ENCODE measurements at places on chromosomes 11 and 22.

GRCh38 chr11:36376888-36377758 lies 81.0 kb downstream of the PRR5L start:
- peak; percentile 76 for DNase-seq

GRCh38 chr11:12430351-12430750 lies 53.0 kb downstream of the PARVA start:
- DNase-seq, result no peak

- no peak for DNase-seq
These were observed 46.7 kb upstream of the SCUBE2 start for GRCh38 chr11:9138133-9138453.

DNA sequence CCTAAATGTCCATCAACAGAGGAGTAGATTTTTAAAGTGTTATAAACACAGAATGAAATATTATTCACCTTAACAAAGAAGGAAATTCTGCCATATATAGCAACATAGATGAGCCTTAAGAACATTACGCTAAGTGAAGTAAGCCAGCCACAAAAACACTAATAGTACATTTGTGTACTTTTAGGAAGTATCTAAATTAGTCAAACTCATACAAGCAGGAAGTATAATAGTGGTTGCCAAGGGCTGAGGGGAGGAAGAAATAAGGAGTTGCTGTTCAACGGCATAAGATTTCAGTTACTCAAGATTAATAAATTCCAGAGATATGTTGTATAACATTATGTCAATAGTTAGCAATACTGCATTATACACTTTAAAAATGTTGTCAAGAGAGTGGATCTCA lies 181.7 kb upstream of the ZC3H12C start:
- DNase-seq, result no peak

DNA sequence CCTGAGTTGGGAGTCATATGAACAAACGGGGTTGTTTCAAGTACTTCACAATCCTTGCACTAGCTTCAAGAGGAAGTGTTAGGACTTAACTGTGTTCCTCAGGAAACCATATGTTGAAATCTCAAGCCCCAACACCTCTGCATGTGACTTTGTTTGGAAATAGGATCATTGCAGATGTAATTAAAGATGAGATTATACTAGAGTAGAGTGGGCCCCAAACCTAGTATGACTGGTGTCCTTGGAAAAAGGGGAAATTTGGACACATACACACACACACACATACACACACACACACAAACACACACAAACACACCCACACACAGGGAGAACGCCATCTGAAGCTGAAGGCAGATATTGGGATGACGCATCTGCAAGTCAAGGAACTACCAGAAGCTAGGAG lies 6.4 kb upstream of the CEP295 start:
- DNase-seq, result peak; percentile 10

- no peak for DNase-seq
These were observed 235.0 kb downstream of the TTC28 start for GRCh38 chr22:28444659-28445058.

All from CD4-positive, alpha-beta T cell treated with Interleukin-4 for 4 hours (primary cell).